ENCODE measurements at places on chromosomes 7 and 10. TPM values are rescaled to one million over a fixed set of nuclear protein-coding genes. Genes with fewer than 3 reads are reported as not detected.

DNA sequence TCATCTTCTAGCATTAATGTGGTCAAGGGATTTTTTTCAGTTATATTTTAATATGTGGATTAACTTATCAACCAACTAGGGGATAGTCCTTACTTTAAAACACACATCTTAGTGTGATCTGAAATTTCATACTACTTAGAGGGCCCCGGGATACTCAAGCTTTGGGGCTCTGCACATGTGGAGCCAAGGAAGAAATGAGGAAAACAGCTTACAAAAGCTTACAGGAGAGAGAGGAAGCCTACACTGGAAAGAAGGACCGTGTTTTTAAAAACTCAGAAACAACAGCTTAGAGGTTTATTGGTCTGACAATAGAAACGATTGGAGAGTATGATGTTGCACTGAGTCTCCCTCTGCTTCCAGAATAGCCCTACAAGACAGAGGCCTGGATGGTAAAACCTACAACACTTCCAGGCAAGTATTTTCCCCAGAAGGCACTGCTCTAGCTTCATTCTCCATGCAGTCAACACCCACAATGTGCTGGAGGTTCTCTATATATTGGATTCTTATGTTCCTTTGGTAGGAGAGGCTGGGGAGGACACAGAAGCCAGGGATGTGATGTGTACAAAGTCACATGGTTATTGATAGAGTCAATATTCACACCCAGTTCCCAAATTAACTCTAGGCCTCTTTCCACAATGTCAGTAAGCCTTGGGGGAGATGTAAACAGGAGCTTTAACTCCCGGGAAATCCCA is 47.3 kb downstream of the JCAD start:
- DNase-seq, result no peak

The GSTO2 gene
- 37.7 TPM for polyA plus RNA-seq

DNA sequence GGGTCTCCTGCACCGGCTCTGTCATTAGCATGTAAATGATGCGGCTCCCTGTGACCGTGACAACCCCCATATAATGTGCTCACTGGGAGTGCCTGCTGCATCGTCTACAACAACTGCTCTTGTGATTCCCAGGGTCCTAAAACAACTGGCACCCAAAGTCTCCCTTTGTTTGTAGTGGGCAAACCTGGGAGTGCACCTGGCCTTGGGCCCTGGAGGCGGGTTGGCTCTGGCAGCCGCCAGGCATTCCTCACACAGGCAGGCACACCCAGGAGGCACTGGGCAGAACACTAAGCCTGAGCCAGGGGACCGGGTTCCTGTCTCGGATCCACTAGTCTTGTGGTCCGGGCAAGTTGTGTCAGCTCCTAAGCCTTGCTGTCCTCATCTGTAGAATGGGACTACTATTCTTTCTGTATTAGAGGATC is 115.5 kb upstream of the GPR26 start:
- DNase-seq, result no peak

GRCh38 chr7:51126813-51127617 is 189.6 kb downstream of the COBL start:
- no peak for DNase-seq

GRCh38 chr7:67484244-67484751 is 487.7 kb downstream of the TYW1 start:
- peak; percentile 78 for DNase-seq

DNA sequence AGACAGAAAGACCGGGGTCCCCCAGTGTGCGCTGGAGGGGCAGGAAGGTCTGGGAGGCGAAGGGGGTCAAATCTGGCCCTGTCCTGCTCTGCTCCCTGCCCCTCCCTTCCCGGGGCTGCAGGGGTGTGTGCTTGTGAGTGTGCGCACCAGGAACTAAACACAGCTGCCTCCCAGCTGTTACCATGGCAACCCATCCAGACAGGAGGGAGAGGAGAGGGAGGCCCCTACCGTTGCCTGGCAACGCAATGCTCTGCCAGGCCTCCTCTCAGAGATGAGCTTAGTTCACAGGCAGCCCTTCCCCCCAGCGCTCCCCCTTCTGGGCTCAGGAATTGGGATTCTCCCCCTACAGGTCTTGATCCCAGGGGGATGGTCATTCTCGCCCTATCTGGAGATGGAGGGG is 6.1 kb downstream of the NYAP1 start:
- peak; percentile 96 for DNase-seq

GRCh38 chr10:24984906-24985305 is 31.1 kb downstream of the ENKUR start:
- no peak for DNase-seq

- DNase-seq, result peak; percentile 50
Observed at GRCh38 chr7:141674171-141674671, 27.7 kb downstream of the DENND11 start.

DNA sequence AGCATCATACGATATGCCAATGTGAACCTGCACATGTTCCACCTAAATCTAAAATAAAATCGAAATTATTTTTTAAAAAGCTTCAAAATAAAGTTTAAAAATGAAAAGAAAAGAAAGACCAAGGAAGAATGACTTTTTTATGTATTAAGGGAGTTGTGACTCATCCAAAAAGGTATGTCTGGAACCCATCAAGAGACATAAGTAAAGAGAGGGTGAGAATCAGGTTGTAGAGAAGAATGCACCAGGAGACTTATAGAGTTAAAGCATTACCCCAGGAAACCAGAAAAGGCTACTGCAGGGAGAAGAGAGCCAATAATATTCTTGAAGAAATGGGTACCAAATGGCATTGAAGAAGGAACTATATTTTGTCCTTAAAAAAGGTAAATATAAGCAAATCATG is 69.8 kb downstream of the CTTNBP2 start:
- no peak for DNase-seq

- DNase-seq, result no peak
Observed at GRCh38 chr7:154695836-154696235, 307.1 kb downstream of the PAXIP1 start.
